Fibroblast of skin of right quadriceps (primary cell): ENCODE measurements at places on chromosomes 7 and 10.

DNA sequence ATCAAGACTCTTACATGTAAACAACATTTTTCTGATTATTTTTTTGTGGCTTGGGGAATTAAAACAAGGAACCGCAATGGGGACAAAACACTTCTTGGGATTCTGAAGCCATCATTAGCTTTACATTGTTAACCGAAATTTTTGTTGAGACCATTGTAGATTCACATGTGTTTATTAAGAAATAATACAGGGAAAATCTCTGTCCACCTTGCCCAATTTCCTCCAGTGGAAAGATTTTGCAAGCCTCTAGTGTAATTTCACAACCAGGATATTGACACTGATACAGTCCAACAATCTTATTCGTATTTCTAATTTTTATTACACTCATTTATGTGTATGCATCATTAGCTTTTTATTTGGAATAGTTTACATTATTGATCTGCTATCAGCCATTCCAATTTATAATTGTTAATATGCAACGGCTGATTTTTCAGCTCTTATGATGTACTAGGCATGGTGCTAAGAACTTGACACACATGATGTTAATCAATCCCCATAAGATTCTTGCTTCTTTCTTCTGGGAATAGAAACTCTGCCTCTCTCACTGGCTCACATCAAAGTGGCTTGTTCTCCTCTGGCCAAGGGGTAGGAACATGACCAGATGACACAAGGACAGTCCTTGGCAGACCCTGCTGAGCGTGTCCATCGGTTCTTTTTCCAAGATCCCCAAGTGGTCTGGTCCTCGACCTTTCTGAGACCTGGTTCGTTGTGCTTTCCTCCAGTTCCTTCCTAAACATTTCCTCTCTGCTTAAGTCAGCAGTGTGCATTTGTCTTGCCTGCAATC, 137.6 kb downstream of the ADAM12 start:
- no peak for DNase-seq

GRCh38 chr7:112487457-112488263, 6.9 kb downstream of the LSMEM1 start:
- DNase-seq = no peak

- DNase-seq = no peak
Observed at GRCh38 chr10:93054486-93054885, 6.1 kb upstream of the CYP26C1 start.

- DNase-seq = no peak
Observed at GRCh38 chr10:75688506-75689300, 257.3 kb downstream of the LRMDA start.
